ENCODE measurements at places on chromosomes 16 and 17. TPM values are rescaled to one million over a fixed set of nuclear protein-coding genes. Genes with fewer than 3 reads are reported as not detected.

The RAPGEFL1 gene
- 8.7 TPM for total RNA-seq

The UTS2R gene
- total RNA-seq = not detected

The SPHK1 gene
- 120 TPM for total RNA-seq

The DPEP3 gene
- total RNA-seq = not detected

The CCL17 gene
- total RNA-seq = not detected

The KCNJ18 gene
- not detected for total RNA-seq

The ITGAE gene
- total RNA-seq = 15.8 TPM

The FOXJ1 gene
- total RNA-seq = not detected

- DNase-seq = no peak
Observed at GRCh38 chr17:9080983-9081382, 59.7 kb downstream of the NTN1 start.

GRCh38 chr16:69410219-69410990 is 14.0 kb upstream of the CYB5B start:
- no peak for DNase-seq

- no peak for DNase-seq
Observed at GRCh38 chr16:3530371-3530914, 29.6 kb downstream of the CLUAP1 start.

GRCh38 chr17:15273141-15273793 is 8.1 kb upstream of the PMP22 start:
- peak; percentile 48 for DNase-seq

DNA sequence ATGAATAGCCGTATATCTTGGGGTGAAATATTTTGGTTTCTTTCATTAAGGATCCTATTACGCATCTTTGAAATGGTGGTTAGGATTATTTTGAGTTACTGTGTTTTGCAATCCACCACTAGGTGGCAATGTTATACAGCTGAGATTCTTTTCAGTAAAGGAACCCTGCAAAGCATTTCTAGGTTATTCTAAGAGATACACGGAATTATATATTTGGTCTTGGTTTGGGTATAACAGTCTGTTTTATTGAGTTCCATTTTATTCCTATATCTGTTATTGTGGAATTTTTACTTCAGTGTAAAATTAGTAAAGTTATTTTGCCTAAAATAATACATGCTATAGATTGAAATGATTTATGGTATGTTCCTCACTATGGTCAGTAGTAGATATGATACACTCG is 62.9 kb upstream of the CPHXL start:
- no peak for DNase-seq

DNA sequence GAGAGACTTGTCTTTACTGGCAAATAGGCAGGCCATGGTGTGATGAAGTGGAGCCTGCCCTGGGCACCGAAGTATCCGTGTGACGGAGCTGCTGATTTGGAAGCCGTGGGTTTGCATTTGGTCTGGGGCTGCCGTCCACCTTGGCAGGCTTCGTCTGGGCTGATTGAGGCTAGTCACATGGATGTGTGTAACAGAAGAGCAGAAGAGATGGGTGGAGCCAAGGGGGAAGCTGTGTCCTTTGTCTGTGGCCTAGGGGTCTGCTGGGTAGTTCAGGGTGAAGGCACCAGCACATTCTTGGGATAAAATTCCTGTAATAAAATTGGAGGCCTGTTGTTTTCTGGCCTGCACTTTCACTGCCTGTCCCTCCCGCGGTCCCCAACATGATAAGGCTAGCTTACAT is 106.1 kb downstream of the AATF start:
- DNase-seq = no peak

GRCh38 chr16:72858665-72859493 is 189.0 kb downstream of the ZFHX3 start:
- DNase-seq = peak; percentile 85

GRCh38 chr17:68087851-68088250 is 52.3 kb downstream of the KPNA2 start:
- DNase-seq = no peak

- DNase-seq = peak; percentile 95
Observed at GRCh38 chr16:49620158-49620868, 235.6 kb downstream of the ZNF423 start.

DNA sequence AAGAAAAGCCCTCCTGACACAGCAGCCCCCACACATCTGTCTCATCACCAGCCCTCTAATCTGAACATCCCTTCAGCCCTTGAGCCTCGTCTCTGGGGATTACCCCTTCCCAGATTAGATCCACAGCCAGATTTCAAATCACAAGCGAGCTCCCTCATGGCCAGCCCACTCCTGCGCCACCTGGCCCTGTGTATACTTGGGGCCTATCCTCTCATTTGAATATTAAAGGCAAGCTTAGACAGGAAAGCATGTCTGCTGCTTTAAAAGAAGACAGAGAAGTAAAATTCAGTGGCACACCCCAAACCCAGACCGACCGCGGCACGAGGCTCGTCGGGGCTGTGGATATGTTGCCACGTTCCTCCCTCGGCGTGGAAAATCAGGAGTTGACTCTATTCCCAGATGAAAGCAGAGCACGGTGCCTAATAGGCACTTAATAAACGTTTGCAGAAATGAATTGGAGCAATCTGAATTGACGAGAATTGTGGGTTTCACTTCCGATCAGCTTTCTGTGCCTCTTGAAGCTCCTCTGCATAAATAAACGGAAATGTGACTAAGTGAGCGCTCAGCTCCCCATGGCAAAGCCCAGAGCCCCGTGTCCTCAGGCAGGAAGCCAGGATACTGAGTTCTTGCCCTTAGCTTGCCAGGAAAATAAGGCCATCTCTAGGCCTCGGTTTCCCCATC is 108.0 kb downstream of the CCDC182 start:
- DNase-seq = no peak

DNA sequence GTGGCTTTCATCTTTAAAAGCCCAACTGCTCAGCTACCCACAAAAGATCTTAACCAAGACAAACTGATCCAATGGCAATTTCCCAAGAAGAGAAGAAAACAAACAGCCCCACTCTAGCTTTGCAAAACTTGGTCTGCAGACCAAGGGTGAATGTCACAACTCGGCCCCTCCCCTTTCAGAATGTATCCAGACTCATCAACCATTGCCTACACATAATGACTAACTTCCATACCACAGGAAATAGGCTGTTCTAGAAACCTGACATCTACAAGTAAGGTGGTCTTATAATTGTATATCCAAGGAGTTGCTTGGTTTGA is 16.0 kb downstream of the DCUN1D3 start:
- DNase-seq = no peak

- no peak for DNase-seq
Observed at GRCh38 chr16:74842413-74842812, 67.8 kb upstream of the FA2H start.

DNA sequence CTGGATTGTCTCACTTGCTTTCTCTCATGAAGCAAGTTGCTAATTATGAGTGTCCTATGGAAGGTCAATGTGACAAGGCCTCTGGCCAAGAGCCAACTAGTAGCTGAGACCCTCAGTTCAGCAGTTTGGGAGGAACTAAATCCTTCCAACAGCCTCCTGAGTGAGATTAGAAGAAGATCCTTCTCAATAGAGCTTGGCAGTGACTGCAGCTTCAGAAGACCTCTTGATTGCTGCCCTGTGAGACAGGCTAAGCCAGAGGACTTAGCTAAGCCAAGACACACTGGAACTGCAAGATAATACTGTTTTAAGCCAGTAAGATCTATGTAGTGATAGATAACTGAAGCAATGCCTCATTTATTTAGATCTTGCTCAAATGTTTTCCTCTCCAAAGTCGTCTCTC is 34.3 kb downstream of the PCTP start:
- DNase-seq = no peak

DNA sequence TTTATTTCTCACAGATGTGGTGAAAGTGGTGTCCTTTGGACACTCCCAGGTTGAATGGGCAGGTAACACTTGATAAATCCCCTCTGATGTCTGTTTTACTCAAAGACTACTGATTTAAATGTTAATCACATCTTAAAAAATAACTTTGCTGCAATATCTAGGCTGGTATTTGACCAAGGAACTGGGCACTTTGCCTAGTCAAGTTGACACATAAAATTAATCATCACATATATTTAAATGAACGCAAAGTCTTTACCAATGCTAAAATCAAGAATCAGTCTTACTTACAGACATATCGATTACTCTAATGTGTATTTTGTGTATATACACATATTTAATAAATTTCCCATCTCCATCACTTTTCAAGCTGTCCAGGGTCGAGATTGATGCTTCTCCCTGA is 7.0 kb downstream of the MT2A start:
- no peak for DNase-seq

DNA sequence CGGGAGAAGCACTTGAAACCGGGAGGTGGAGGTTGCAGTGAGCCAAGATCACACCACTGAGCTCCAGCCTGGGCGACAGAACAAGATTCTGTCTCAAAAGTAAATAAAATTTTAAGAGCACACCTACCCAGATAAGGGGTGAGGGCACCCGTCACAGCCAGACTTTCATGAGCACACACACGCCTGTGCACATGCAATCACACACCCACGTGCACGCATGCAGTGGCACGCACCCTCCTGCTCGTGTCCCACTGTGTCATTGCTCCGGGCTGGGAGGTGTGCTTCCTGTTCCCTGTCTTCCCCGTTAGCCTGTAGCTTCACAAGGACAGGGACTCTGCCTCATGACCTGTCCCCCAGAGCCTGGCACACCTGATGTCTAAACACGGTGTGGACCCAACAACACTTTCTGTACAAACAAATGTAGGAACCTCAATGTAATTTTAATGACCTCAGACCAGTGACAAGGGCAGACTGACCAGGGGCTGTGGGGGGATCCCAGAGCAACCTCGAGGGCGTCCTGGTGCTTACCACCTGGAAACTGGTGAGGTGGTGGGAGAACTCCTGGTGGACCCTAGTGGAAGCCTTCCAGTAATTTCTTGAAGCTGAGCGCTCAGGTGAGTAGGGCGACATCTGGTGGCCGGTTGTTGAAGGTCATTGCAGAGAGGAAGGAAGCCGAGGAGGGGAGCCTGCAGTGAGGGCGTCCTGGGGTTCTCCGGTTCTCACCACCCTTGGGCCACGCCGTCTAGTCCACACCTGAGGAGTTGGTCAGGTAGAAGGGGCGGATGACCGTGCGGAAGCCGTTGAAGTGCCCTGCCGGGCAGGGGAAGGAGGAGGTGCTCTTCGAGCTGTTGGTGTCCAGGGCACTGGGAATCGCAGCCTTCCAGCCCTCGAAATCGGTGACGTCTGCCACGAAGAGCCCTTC is 8.6 kb downstream of the LGALS3BP start:
- DNase-seq = peak; percentile 28

DNA sequence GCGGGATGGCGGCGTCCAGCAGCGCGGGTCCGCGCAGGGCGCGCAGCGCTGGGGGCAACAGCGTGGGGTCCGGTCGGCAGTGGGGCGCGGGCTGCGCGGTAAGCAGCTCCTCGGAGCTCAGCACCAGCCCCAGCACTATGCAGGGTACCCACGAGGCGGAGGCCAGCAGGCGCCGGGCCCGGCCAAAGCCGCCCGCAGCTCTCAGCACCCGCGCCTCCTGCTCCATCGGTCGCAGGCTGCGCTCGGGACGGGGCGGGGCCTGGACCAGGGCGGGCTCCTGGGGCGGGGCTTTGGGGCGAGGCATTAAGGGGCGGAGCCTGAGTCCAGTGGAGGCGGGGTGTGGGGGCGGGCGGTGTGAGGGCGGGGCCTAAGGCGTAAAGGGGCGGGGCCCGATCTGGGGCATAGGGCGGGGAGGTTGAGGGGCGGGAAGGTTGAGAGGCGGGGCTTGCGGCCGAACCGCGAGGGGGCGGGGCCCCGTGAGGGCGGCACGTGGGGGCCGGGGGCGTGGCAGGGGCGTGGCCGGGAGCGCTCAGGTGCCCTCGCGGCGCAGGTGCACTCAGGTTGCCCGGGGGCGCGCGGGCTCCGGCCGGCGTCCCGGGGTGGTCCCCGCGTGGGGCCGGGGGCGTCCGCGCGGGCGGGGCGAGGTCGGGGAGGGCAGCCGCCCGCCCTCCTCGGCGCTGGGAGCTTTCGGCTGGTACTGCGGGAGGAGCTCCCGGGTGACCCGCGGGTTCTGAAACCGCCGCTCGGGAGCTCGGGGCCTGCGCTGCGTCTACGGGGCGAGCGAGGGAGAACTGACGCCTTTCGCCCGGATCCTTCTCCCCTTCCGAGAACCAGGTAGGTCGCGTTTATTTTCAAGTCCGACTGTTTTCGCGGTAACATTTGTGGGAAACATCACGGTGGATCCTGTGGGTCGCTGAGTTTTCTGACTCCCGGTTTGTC is 1.4 kb upstream of the SLC22A31 start:
- DNase-seq = no peak

DNA sequence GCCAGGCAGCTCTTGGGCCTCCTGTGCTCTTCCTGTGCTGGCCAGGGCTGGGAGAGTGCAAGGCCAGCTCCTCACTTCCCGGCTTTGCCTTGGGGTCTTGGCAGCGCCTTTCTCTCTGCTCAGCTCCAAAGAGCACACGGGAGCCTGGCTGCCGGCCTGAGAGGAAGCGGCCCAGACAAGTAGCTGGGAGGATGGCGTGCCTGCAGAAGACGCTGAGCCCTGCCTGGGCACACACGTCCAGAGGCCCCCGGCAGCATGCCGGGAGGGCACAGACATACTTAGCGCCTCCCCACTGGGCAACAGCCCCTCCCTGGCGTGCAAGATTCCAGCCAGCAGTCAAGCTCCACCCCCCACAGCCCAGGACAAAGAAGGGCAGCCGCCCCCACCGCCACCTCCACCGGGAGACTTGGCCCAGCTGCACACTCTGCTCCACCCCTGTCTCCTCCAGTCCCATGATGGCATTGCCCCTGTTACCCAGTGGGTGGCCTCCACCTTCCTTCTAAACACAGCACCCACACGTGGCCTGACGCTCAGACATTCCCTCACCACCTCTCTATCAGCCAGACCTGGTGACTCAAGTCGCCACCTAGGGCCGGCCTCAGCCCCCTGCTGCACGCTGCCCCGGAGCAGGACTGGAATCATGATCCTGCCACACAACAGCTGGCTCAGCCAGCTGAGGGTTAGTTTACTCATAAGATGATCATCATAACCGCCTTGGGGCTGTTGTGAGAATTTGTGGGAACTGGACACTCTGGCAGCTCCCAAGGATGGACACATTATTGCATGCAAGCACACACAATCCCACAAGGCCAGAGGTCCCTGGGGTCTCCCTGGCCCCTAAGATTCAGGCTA is 12.4 kb downstream of the SGCA start:
- DNase-seq = peak; percentile 98

GRCh38 chr17:1865252-1866037 is 35.6 kb downstream of the RPA1 start:
- DNase-seq = no peak

- no peak for DNase-seq
Observed at GRCh38 chr17:51251010-51251409, 8.8 kb downstream of the MBTD1 start.

GRCh38 chr17:74042744-74043486 is 160.6 kb upstream of the RPL38 start:
- DNase-seq = peak; percentile 84

- no peak for DNase-seq
Observed at GRCh38 chr16:87421003-87421912, 29.1 kb downstream of the MAP1LC3B start.

GRCh38 chr16:85457366-85457765 is 155.8 kb upstream of the GSE1 start:
- DNase-seq = no peak

DNA sequence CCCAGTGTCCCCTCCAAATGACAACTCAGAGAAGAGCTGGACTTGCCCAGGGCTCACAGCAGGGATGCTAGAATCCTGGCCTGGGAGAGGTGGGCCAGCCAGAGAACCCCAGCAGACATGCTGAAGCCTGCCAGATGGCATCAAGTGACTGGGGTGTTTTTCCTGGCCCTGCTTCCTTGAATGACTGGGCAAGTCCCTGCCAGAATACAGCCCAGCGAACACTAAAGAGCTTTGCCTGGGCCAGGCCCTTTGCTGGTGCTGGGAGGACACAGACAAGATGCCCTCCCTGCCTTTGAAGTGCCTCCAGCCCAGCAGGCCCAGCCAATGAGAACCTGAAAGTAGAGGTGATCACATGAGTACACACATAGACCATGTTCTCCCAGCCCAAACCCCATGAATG is 11.5 kb downstream of the ZNF319 start:
- no peak for DNase-seq

- no peak for DNase-seq
Observed at GRCh38 chr17:41629826-41630670, 5.7 kb upstream of the KRT17 start.

Data from ascending aorta (tissue), 2 donors.